ENCODE measurements at places on chromosomes 3 and 15.
A peak's percentile ranks its signal among the peaks of the same experiment; 100 is the strongest.

- no peak for DNase-seq
Observed at GRCh38 chr15:72176159-72176558, 21.4 kb downstream of the GRAMD2A start.

DNA sequence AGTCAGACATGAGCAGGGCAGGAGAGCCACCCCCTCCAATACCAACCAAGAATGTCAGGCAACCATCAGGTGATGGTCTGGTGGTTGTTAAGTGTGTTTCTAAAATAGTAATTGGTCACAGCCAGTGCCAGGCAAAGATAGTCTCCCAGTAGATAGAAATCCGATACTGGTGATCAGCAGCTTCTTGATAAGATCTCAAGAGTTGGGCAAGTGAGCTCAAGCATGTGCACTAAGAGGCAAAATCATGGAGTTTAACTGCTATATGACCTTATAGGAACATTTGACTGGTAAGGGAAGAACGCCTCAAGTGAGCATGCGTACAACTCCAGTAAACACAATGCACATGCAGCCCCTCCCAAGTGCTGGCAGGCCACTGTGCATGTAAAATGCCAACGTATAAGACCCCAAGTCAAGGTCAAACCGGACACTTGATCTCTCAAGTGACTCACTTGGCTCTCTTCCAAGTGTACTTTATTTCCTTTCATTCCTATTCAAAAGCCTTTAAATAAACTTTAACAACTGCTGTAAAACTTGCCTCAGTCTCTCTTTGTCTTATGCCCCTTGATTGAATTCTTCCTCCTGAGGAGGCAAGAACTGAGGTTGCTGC lies 36.0 kb upstream of the CBLB start:
- no peak for DNase-seq

GRCh38 chr3:184241447-184242296 lies 7.1 kb downstream of the ALG3 start:
- no peak for DNase-seq

DNA sequence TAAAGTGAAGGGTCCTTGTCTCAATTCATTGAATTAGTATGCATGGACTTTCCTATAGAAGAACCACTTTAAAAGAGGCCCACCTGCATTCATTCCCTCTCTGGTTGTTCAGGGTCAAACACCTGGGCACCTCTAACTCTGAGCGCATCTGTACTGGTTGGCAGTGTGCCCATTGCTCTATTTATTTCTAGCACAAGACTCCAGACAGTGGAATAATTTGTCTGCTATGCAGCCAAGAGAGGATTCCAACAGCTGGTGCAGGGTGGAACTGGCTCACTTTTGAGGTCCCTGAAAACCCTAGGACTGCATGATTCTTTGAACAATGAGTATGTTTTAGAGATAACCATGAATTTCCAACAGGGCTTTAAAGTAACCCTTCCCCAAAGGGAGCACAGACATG lies 57.9 kb downstream of the CCDC33 start:
- no peak for DNase-seq

GRCh38 chr3:17546500-17547255 lies 195.8 kb downstream of the TBC1D5 start:
- DNase-seq: no peak

- no peak for DNase-seq
Observed at GRCh38 chr3:188889054-188889491, 282.7 kb upstream of the TPRG1 start.

DNA sequence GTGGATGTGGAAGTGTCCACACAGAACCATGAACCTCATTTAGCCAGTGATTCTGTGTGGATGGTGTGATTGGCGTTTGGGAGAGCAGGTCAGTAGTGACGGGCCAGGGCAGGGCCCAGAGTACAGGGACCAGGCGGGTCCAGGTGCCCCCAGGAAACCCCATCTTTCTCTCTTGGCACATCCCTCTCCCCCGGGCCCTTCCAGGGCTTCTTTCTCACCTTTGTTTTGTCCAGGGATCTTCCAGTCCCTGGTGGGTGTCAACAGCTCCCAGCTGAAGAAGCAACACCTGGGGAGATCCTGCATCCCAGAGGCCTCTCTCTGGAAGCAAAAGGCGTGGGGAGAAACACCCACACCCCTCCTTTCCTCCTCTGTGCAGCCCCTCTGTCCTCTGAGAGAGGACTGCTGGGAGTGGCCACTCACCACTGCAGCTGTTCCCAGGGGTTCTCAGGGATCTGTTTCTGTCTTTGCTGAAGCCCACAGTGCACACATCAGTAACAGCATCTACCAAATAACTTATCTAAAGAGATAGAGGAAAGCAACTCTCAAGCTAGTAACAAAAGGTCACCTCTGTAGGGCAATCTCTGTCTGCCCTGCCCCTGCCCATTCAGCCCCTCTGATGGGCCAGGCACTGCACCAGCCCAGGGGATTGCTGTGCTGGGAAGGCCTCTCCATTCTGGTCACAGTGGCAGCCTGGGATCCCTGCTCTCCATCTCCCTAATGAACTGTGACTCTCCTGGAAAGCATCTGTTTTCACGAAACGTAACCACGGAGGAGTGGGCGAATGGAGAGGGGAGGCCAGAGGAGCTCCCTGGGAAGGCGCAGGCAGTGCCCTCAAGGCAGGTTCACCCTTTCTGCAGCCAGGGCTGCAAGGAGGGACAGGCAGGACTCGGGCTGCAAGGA lies 98.3 kb upstream of the ALDH1A3 start:
- no peak for DNase-seq

DNA sequence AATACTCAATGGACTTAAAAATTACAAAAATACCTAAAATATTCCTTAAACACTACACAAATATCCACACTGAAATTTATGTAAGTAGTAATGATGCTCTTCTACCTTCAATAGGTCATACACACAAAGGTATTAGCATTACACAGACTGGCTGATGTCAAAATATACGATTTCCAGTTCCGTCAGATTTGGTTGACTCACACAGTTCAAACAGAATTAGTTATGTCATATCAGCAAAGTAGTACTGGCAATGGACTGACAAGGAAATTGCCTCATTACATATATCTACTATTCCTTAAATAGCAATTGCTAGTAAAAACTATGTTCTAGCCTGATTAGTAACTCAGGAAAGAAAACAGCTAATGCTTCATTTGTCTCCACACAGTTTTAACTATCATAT lies 70.8 kb downstream of the ADAM10 start:
- peak; percentile 13 for DNase-seq

GRCh38 chr3:185561374-185561943 lies 9.1 kb upstream of the LIPH start:
- DNase-seq: no peak

DNA sequence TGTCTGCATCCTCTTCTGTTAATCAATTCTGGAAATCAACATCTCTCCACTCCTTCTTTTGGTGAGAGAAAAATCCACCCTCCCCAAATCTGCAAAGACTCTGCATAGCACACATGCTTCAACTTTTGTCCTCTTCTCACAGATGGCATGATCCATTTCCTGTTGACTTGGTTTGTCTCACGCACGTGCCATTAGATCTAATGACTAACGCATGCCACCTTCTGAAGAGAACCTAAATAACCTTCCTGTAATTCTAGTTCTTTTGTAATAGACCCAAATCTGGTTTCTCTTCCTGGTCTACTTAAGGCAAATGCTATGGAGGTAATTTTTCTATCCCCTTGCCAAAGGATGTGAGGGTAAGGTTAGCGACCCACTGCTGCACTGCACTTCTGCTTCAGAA lies 51.0 kb upstream of the ATOSA start:
- DNase-seq: peak; percentile 63

GRCh38 chr15:48625126-48625525 lies 20.4 kb downstream of the FBN1 start:
- no peak for DNase-seq

- DNase-seq: no peak
Observed at GRCh38 chr3:188869628-188870027, 302.1 kb upstream of the TPRG1 start.

- DNase-seq: no peak
Observed at GRCh38 chr3:160287666-160288065, 62.4 kb downstream of the C3orf80 start.

DNA sequence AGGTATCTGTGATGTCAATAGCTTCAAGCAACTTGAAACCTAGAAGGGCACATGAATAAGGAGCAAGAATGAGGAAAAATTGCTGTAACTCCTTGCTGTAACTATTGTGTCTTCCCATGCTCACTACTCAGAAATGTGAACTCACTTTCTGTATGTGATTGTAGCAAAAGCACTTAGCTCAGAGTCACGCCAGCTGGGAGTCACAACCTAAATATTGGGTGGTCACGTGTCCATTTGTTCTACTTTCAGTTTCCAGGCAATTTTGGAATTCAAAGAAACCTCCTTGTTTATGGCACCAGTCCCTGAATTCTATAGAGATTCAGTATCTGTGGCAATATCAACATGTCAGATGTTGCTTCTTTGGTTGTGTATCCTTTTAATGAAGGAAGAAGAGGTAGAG lies 241.6 kb upstream of the AZI2 start:
- no peak for DNase-seq

- no peak for DNase-seq
Observed at GRCh38 chr3:134976948-134977347, 181.9 kb downstream of the EPHB1 start.

GRCh38 chr15:90539789-90540188 lies 10.1 kb downstream of the CRTC3 start:
- DNase-seq: no peak

DNA sequence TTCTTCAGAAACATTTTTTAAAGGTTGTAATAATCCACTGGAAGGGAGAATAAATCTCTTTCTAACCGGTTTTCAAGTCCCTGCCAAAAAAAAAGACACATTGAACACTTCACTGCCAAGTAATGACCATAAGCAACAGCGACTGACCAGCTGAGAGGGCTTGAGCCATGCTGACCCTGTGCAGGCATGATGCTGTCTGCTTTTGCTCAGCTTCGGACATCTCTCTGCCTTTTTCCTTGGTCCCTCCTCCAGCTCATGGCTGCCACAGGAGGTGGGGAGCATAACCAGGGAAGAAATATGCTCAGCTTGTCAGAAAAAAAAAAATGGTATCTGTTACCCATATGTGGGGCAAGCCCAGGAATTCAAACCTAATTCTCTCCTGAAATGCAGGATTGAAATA lies 1.5 kb downstream of the IGSF10 start:
- no peak for DNase-seq

- DNase-seq: no peak
Observed at GRCh38 chr3:180855364-180855763, 57.1 kb upstream of the FXR1 start.

DNA sequence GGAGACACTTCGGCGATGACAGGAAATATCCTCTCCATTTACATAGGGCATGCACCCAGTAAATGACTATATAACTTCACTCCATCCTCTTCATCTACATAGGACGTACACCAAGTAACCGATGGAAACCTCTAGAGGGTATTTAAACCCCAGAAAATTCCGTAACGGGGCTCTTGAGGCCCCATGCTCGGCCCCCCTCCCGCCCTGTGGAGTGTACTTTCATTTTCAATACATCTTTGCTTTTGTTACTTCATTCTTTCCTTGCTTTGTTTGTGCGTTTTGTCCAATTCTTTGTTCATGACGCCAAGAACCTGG lies 7.5 kb upstream of the FAM107A start:
- no peak for DNase-seq

DNA sequence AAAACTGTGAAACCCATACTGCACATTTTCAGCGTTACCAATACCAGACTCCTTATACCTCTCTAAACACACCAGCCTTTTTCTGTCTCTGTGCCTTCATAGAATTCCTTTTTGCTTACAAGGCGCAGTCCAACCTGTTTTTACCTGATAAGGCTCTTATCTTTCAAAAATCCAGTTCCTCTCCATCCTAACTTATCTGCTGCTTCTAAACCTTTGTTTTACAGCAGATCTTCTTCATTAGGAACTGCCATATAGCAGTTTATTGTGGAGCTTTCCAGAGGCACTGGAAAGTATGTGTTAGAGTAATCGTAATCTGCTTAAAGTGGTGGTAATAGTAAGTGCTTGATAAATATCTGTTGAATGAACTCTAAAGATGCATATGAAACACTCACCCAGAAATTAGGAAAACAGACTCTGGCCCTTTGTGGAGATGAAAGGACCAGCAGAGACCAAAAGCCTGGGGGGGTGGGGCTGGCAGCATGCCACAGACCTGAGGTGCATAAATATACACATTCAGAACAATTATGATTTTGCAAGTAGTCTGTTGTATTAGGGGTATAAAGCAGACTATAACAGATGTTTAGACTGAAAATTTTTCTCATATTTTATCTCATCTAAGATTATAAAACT lies 29.3 kb downstream of the PPP2R3A start:
- DNase-seq: no peak

DNA sequence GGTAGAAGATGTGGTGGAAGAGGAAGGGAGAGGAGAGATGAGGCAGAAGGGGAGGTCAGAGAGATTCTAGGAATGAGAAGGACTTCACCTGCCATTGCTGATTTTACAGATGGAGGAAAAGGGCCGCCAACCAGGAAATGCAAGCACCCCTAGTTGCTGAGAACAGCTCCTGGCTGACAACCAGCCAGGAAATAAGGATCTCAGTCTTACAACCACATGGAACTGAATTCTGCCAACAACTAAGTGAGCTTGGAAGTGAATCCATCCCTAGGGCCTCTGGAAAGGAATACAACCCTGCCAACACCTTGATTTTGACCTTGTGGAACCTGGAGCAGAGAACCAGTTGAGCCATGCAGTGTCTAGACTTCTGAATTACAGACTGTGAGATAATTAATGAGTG lies 86.6 kb downstream of the EDEM1 start:
- no peak for DNase-seq

DNA sequence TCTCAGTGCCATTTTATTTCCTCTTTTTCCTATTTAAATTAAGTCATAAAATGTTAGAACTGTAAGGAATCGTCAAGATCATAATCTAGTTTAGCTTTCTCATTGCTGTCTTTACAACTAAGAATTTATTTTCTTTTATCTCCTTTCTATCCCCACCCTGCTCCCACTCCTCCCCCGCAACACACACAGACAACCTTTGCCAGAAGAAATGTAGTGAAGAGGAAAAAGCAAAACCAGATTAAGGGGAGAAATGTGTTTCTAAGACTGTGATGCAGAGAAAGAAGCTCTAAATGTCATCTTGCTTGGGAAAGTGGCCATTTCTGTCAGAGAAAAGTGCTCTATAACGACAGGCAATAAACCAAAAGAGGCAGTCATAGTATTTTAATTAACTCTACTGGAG lies 78.3 kb upstream of the MLF1 start:
- DNase-seq: no peak

GRCh38 chr3:102531686-102532085 lies 96.9 kb downstream of the ZPLD1 start:
- no peak for DNase-seq

Measured in MV-4-11 (cell line).